EL (cell line): ENCODE measurements at places on chromosomes 5 and 9.

GRCh38 chr5:38515092-38515491 lies 41.4 kb downstream of the LIFR start:
- no peak for DNase-seq

DNA sequence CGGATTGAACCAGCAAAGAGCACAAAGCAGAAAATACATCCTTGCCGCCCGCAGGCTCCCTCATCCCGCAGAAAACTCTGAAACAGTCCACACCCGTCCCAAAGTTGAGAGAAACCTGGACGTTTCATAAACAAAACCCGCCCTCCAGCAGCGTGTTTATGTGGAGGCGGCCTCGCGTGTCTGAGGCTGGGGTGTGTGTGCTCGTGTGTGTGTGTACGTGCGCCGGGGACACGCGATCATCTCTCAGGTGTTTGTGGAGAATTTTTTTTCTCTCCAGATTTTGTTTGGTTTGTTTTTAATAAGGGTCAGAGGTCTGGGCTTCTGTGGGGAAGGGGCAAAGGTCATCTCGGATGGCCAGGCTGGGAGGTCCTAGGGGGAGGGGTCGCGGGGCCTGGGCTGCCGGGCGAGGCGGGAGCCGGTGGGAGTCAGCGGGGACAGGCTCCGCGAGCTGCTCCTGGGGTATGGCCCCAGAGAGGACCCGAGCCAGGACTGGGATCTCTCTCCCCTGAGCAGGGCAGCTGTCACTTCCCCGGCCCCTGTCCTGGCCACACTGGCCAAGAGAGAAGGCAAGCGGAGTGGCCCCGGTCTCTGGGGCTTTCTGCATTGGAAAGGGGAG lies 206.4 kb downstream of the C9orf50 start:
- DNase-seq, result peak; percentile 17

DNA sequence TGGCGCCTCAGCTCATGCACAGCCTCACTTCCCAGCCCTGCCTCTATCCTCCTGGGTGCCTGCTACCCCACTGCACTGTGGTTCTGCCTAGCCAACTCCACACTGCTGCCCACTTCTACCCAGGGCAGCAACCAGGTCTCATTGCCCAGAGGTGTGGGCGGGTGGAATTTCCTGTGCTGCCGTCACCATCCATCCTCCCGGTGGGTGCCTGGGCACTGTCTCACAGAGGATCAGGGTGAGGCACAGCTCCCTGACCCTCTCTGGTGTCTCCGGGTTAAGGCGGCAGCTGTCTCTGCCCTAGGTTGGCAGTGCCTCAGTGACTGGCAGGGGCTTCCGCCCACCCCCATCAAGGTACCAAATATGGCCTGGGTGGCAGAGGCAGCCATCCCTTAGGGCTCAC lies 4.3 kb upstream of the MTMR12 start:
- DNase-seq, result no peak

- peak; percentile 89 for DNase-seq
Measured at GRCh38 chr5:34571677-34572041, 84.5 kb upstream of the RAI14 start.

DNA sequence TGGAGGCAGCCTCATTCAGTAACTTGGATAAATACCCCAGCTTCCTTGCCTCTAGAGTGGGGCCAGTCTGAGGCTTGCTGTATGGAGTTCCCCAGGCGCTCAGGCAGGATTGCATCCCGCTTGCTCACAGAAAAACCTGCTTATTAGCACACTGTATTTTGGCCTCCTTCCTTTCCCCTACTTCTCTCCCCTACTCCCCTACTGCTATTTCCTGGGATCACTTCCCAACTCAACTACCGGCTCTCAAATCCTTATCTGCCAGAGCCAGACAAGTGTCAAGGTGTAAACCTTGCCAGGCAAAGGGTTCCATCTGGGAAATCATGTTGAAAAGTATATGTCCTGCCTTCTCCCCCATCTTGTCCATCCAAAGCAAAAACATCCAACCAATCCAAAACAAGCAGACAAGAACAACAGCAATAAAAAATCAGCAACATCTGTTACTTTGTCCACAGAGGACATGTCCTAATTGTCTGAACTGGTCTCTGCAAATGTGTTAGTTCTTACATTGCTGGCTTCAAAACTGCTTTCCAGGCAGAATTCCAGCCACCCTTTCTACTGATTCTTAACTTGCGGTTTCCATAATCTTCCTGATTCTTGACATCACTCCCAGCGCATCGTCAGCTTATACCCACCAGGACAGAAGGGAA lies 164.1 kb upstream of the SEMA6A start:
- DNase-seq, result no peak

DNA sequence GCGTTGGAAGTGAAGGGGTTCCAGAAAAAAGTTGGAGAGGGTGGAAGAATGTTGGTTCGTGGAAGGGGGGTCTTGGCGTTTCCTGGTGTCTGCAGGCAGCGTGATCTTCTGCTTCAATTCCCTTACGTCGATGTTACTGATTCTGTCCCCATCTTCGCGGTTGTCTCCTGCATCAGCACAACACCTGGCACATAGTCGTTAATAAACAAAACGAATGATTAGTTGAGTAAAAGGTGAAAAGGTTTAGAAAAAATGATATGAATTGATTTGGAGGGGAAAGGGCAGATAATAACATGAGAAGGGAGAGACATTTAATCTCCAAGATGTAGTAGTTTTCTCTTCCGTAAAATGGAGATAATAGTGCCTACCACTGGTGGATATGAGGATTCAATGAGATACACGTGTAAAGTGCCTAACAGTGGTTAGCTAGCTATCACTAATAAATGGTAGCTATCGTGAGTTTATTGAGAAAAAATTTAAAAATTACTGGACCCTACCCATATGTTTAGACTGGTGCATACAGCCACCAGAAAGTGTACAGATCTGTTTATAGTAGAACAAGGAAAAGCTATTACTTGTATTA lies 556 bp downstream of the MTREX start:
- peak; percentile 23 for DNase-seq

- no peak for DNase-seq
Measured at GRCh38 chr5:173688703-173689102, 72.3 kb upstream of the BOD1 start.

GRCh38 chr5:142783601-142784341 lies 13.6 kb downstream of the ARHGAP26 start:
- no peak for DNase-seq

GRCh38 chr5:123964884-123965283 lies 452.9 kb downstream of the CSNK1G3 start:
- DNase-seq, result peak; percentile 23

DNA sequence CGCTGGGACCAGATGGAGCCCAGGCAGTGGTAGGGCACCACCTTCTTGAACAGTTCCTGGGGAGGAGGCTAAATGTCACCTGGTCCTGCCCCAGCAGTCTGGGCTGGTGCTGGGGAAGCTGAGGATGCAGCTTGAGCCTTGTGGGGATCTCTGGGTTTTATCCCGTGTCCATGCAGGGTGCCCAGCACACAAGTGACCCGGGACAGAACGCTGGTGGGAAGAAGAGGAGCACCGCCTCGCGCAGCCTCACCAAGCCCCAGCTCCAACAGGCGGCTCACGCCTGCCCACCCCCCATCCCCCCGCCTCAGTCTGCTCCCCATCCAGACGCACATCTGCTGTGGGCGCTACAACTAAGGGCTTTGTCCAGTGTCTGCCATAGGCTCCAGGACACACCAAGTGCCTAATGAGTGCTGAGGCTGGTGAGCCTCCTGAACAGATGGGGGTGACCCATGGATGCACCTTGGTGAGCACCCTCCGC lies 13.8 kb downstream of the RALGDS start:
- DNase-seq, result no peak

- no peak for DNase-seq
Measured at GRCh38 chr5:42828671-42829070, 17.0 kb upstream of the SELENOP start.

- no peak for DNase-seq
Measured at GRCh38 chr5:79191457-79191856, 44.5 kb upstream of the JMY start.

- no peak for DNase-seq
Measured at GRCh38 chr5:105922080-105922479, 1748.7 kb downstream of the EFNA5 start.

- DNase-seq, result no peak
Measured at GRCh38 chr5:56066931-56067450, 72.2 kb upstream of the IL6ST start.

DNA sequence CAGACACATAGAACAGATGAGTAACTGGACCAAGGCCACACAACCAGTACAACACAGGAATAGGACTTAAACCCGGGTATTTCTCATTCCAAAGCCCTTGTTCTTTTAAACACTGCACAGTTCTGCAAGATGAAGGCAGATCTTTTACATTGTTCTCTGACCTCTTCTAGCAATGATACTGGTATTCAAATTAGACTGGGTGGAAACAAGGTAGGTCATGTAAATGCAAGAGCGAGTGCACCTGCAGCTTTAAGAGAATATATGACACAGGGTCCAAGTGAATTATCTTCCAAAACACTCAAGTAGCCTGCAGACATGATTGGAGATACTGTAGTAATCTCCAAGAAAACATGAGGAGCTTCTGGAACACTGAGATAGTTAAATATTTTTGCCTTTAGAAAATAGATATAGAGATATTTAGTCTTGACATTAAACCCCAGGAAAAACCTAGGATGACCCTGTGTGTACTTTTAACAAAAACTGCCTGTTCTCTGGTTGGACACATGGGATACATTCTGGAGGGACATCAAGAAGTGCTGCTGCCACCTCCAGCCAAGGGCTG lies 130.6 kb upstream of the EPB41L4A start:
- no peak for DNase-seq

GRCh38 chr5:178341091-178341850 lies 108.7 kb upstream of the PHYKPL start:
- no peak for DNase-seq

DNA sequence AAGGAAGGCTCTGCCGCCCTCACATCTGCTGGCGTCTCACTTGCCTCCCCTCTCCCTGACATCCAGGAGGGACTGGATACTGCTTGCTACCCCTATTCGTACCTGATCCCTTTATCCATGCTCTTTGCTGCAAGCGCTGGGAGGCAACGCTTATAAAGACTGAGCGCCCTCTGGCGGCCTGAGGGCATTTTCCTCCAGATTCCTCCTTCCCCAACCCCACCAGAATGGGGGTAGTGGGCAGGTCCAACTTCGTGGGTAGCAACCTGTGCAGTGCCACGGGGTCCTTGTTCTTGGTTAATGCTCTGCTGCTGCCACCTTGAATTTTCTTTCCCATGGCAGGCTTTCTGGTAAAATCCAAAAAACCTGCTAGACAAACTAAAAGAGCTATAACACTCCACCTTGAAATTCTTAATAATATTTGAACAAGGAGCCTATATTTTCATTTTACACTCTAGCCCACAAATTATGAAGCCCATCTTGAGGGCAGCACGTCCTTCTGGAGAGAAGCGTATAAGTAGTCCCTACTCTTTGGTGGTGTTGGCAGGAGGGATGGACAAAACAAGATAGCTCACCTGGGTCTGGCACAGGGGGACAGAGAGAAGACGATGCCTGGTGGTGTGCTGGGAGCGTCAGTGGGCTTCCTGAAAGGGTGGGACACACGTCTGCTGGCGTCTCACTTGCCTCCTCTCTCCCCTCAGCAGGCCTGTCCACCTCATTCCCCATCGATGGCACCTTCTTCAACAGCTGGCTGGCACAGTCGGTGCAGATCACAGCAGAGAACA lies 52.5 kb downstream of the JADE2 start:
- peak; percentile 78 for DNase-seq

DNA sequence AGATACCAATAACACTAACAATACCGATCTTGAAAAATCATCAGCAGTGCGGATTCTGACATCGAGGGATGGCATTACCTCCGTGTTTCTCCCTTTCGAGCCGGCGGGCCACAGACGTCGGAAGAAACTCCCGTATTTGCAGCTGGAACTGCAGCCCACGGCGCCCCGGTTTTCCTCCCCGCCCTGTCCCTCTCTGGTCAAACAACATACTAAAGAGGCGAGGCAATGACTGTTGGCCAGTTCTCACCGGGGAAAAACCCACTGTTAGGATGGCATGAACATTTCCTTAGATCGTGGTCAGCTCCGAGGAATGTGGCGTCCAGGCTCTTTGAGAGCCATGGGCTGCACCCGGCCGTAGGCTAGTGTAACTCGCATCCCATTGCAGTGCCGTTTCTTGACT lies 32.8 kb downstream of the OLFM1 start:
- no peak for DNase-seq

GRCh38 chr5:149730620-149731331 lies 666 bp downstream of the PPARGC1B start:
- peak; percentile 43 for DNase-seq

GRCh38 chr9:134693641-134694367 lies 52.2 kb downstream of the COL5A1 start:
- no peak for DNase-seq

DNA sequence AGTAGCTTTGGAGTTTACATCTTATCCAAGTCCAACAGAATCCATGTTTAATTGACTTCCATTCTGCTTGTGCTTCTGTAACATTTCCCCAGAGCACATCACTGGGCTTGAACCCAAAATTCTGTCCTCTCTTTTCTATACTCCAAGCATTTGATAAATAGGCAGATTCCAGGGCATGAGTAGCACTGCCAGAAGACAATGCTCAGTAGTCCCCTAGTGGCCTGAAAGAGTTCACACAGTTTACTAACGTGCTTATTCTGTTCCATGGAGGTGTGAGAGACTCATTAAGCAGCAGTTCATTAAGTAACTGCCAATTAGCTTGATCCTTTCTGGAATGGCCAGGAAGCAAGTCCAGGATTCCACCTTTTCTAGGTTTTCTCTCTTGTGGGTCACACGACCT lies 9.4 kb upstream of the GABRA6 start:
- no peak for DNase-seq

DNA sequence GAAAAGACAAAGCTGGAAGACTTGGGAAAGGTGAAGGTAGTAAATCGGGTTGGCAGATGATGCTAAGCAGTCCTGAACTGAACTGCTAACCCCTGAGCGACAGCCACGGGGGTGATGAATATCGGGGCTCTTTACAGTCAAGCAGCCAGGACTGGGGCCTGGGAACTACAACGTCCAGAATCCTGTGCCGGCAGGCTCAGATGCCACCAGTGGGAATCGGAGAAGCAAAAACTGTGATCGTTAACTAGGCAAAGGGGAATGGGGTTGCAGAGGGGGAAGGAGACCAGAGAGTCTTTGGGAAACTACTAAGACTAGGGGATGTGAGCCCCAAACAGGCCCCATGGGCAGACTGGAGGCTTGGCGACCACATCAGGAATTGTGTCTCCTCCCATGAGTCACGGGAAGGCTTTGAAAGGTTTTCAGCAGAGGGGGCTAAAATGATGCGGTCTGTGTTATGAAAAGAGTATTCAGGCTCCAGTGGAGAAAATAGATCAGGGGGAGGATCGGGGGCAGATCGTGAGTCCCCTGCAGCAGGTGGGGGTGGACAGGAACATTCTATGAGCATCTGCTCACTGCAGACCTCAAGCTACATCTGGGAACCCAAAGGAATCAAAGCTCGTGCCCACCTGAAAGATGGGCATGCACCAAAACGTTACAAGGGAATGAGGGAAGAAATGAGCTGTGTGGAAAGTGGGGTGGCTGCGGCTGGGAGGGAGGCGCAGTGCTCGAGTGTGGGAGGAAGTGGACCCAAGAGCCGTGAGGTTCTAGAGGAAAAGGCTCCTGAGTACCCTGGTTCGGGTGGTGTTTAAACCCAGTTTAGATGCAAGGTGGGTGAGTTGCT lies 53.8 kb downstream of the HRH2 start:
- DNase-seq, result no peak

DNA sequence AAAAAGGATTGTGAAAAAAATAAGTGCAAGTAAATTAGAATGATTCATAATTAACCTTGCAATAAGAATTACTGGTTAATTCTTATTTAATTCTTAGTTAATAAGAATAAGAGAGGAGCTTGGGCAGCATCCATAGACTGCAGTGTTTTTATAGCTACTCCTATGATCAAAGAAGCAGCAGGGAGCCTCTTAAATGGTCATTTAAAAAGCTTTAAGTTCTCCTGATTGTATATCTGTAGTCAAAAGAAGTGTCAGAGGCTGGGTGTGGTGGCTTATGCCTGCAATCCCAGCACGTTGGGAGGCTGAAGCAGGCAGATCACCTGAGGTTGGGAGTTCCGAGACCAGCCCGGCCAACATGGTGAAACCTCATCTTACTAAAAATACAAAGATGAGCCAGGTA lies 14.4 kb downstream of the ACER2 start:
- no peak for DNase-seq
